ENCODE measurements at places on chromosomes 4 and X.

GRCh38 chr4:124631760-124632159, 80.8 kb downstream of the ANKRD50 start:
- no peak for DNase-seq

DNA sequence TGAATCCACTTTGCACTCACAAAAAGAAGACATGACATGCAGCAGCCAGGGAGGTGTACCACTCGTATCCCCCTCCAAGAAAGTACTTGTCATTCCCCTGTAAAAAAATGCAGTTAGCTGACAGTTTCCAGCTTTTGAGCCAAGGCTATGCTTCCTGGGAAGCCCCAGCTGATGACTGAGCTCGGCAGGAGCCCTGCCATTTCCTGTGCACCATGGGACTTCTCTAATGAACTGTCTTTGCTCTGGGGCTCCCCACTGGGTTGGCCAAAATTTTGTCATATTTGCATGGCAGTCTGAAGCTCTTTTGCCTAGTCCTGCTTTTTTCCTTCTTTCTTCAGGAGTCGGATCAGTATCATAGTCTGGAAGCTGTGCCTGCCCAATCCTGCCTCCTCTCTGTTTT, 104.5 kb upstream of the MAOA start:
- DNase-seq = no peak

DNA sequence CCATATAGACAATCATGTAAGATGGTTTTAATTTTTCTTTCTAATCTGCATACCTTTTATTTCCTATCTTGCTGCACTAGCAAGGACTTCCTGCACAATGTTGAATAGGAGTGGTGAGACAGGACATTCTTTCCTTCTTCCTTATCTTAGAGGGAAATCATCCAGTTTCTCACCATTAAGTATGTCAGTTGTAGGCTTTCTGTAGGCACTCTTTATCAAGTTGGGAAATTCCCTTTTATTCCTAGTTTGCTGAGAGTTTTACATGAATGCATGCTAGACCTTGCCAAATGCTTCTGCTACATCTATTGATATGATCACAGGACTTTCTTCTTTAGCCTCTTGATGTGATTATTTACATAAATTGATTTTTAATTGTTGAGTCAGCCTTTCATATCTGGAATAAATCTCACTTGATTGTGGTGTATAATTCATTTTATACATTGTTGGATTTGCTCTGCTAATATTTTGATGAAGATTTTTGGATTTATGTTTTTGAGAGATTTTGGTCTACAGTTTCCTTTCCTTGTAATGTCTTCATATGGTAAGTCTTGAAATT, 23.8 kb downstream of the RNF175 start:
- DNase-seq = no peak

DNA sequence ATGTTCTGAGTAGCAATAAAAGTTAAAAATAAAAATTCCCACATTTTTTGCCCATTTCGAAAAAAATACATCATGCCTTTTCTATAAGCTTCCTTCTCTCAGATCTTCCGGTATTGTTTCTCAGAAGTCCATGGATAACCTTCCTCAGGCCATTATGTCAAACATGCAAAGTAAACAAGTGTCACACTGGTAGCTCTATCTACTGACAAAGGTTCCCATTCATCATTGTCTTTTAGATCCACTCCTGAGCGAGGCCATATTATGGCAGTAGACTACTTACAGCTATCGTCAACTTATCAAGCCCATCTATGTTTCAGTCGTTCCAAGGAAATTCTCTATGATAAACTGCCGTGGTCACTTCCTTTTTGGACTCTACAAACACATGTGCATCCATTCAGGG, 1068.2 kb downstream of the GLUD2 start:
- DNase-seq = no peak

DNA sequence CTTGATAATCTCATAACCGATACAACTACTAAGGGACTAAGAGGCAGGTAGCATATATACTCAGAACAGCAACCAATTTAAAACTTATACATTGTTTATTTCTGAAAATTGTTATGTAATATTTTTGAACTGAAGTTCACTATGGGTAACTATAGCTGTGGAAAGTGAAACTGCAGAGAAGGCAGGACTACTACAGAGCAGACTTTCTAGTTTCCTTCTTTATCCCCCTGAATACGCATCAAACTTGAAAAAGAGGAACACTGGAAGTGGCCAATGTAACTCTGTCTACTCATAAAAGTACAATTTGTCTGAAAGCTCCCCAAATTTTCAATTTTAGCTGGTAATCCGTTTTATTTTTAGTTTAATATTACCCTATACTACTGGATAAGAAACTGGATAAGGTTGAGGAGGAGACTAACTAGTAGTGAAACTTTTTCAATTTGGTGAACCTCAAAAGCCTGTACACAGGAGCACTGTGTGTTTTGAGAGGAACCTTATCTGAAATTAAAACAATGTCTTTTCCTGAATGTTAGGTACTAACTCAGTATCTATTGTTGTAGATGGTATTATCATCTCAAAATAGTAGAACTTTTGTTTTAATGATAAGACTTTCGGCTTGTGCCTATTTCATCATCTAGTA, 225.8 kb downstream of the GABRG1 start:
- DNase-seq = no peak

GRCh38 chr4:158999166-158999682, 103.7 kb upstream of the RAPGEF2 start:
- DNase-seq = no peak
